ENCODE measurements at places on chromosomes 11 and 22. TPM values are rescaled to one million over a fixed set of nuclear protein-coding genes. Genes with fewer than 3 reads are reported as not detected.

OSBP2 gene
- total RNA-seq: 12.9 TPM

XKR3 gene
- not detected for total RNA-seq

KDM4E gene
- not detected for total RNA-seq

C11orf65 gene
- total RNA-seq: 1.3 TPM

ME3 gene
- 0.30 TPM for total RNA-seq

OR10W1 gene
- not detected for total RNA-seq

GRCh38 chr22:19068784-19069271, 53.4 kb downstream of the DGCR2 start:
- DNase-seq: no peak

GRCh38 chr22:50569896-50570535, 7.3 kb upstream of the SYCE3 start:
- no peak for DNase-seq

DNA sequence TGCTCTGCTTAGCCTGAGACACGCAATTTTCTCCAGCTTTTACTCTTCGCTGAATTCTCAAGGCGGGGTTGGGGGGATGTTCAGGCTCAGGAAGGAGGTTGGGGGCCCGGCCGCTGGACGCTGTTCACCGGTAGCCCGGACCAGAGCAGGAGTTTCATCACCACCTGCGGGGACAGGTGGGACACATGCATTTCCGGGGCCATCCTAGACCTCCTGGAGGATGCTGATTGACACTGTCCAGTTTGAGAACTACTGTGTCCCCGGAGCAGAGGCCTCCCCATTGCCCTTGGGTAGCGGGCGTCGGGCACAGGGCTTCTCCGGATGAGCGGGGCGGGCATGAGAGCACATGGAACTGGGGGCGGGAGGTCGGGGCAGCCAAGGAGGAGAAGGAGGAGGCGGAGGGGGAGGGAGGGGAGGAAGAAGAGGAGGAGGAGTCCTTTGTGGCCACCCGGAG, 144.0 kb upstream of the GRK3 start:
- no peak for DNase-seq

GRCh38 chr11:134578807-134579723, 167.0 kb upstream of the B3GAT1 start:
- peak; percentile 18 for DNase-seq

DNA sequence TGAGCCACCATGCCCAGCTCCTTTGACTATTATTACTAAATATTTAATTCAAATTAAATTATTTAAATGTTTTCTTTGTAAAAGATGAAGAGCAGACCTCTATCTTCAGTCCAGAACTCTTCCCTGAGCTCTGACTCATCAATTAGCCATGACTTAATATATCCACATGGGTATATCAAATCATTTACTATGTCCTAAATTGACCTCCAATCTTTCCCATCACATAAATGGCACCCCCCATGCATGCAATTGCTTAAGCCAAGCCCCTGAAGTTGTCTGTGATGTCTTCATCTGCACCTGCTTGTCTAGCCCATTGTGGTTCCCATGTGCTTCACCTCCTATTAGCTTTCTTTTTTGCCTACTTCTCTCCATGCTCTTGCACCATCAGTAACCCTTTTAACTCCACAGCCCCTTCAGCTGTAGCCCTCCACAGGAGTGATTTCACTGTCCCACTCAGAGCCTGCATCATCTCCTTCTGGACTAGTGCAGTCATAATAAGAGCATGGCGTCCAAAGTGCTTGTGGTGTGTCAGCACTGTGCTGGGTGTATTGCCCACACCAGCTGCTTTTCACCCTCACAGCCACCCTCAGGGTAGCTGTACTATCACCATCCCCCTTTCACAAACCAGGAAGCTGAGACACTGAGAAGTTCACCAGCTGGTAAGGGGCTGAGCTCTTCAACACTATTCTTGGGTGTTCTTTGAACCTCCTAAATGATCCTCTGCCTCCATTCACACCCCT, 11.8 kb upstream of the THY1 start:
- DNase-seq: no peak

GRCh38 chr22:38136607-38137006, 26.1 kb upstream of the BAIAP2L2 start:
- no peak for DNase-seq

DNA sequence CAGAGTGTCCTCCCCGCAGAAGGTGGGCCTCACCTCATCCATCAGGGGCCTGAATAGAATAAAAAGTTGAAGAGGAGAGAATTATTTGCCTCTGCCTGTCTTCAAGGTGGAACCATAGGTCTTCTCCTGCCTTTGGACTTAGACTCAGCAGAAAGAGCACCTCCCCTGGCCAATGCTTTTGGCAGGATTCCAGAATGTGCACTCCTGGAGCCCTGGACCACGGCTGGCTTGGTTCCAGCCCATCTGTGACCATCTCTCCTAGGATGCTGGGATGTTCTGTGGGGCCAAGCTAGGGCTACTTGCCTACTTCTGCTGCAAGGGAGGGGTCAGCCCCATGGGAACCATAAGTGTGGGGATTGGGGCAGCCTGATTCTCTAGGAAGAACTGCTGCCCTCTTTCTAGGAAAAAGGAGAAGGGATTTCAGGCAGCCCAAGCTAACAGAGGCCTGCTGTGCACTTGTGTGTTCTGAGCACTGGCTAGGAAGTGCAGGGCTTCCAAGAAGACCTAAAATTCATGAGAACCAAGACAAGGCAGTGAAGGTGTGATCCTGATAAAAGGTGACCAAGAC, 32.2 kb upstream of the SHANK2 start:
- no peak for DNase-seq

- no peak for DNase-seq
Measured at GRCh38 chr22:48439560-48440135, 1388.0 kb downstream of the BRD1 start.

DNA sequence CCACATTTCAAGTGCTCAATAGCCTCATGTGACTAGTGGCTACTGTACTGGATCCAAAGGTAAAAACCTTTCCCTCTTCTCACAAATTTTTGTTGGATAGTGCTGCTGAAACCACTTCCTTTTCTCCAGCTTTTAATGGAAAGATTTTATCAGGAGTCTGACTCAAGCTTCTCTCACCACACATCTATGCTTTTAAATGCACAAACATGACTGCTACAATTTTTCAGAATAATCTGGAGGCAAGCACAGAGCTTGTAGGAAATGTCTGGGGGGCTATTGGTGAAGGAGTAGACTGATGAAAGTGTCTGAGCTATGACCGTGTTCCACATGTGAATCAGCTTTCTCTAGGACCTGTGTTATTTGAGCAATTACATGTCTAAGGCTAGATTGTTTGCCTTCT, 101.1 kb upstream of the FAT3 start:
- DNase-seq: no peak

DNA sequence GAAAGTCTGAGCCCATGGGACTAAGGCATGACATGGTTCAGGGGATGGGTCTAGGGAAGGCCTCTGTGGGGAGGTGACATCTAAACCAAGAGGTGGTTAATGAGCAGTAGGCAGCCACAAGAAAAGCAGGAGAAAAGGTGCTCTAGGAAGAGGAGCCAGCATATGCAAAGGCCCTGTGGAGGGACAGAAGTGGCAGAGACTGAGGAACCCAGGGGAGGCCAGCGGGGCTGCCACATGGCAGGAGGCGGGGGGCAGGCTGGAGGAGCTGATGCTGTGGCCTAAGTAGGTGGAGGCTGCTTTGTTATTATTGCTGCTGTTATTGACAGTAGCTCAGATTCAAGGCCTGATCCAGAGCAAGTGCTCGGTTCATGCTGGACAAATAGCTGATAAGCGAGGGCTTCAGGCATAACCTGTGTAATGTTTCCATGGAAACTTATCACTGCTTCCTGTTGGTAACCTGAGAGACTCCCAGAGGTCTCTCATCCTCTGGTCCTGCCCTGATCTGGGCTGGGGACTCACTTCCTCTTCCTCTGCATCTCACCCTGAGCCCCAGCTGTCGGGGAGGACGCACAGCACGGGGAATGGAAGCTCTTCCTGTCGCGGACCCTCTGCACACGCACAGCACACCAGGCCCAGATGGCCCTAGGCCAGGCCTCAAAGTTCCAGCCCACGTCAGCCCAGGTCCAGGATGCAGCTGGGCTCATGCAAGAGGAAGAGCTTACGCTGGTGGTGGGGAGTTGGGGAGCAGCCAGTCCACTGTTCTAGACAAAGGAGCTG, 75.2 kb upstream of the TP53I11 start:
- no peak for DNase-seq

- DNase-seq: no peak
Measured at GRCh38 chr22:32271389-32271788, 16.2 kb upstream of the SLC5A4 start.

- DNase-seq: no peak
Measured at GRCh38 chr22:22485524-22485923, 23.0 kb downstream of the ZNF280B start.

- no peak for DNase-seq
Measured at GRCh38 chr22:48720662-48721394, 1106.8 kb downstream of the BRD1 start.

GRCh38 chr22:43011079-43011478, 3.9 kb downstream of the PACSIN2 start:
- DNase-seq: no peak

DNA sequence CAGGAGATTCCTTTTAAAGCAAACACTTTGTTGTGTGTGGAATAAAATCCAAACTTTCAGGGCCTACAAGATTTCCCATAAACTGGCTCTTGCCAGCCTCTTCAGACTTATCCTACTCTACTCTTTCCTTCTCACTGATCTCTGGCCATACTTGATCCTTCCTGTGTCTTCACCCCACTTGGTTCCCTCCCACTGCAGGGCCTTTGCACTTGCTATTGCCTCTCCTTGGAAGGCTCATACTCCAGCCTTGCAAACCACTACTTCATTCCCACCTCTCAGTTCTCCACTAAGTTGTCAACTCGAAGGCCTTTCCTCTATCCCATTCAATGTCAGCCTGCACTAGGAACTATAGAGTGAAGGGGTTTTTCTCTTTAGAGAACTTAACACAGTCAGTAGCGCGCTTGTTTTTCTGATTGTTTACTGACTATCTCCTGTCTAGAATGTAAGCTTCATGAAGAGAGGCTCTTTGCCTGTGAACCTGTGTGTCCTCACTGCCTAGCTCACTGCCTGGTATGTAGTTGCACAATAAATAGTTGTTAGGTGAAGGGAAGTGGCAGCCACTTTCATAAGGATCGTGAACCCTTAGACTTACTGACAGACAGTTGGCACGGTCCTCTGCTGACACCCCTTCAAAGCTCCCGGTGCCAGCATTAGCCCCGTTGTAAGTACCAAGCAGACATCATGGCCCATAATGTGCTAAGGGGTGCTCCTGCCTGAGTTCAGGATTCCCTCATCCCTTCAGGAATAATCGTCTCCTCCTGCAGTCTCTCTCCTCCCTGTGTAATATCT, 833 bp upstream of the ME3 start:
- DNase-seq: no peak

- DNase-seq: no peak
Measured at GRCh38 chr11:75925785-75926164, 110.8 kb downstream of the UVRAG start.

All from HCT116 (cell line).